ENCODE measurements at places on chromosomes 13 and 19. TPM values are rescaled to one million over a fixed set of nuclear protein-coding genes. Genes with fewer than 3 reads are reported as not detected.

Gene ZSCAN4
- not detected for total RNA-seq

Gene WDR88
- not detected for total RNA-seq

Gene KRTDAP
- total RNA-seq = not detected

Gene GJB2
- total RNA-seq = 0.35 TPM

Gene MEIS3
- total RNA-seq = 1.2 TPM

Gene IGFL2
- not detected for total RNA-seq

Gene NPAS1
- 0.61 TPM for total RNA-seq

GRCh38 chr19:49888510-49888824 is 8.2 kb downstream of the IL4I1 start:
- DNase-seq = no peak

- DNase-seq = no peak
Observed at GRCh38 chr13:113770441-113770840, 11.4 kb downstream of the TMEM255B start.

GRCh38 chr19:34217952-34218817 is 36.2 kb upstream of the GARRE1 start:
- DNase-seq = peak; percentile 19

GRCh38 chr13:50745542-50746115 is 97.9 kb downstream of the DLEU7 start:
- DNase-seq = no peak

DNA sequence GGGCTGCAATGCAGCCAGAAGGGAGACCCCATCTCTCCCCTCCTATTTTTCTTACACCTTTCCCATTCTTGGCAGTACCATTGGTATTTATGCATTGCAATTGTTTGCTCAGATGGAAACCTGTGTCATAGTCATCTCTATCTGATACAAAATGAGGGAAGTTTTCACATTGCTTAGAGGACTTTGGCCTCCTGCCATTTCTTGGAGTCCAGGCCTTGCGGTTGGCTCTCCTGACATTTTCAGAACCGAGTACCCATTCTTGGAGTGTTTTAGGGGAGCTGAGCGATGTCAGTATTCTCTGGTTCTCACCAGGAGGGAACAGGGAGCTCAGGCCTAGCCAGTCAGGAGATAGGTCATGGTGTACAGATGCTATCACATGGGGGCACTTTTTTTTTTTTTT is 1.5 kb downstream of the SIN3B start:
- DNase-seq = no peak

DNA sequence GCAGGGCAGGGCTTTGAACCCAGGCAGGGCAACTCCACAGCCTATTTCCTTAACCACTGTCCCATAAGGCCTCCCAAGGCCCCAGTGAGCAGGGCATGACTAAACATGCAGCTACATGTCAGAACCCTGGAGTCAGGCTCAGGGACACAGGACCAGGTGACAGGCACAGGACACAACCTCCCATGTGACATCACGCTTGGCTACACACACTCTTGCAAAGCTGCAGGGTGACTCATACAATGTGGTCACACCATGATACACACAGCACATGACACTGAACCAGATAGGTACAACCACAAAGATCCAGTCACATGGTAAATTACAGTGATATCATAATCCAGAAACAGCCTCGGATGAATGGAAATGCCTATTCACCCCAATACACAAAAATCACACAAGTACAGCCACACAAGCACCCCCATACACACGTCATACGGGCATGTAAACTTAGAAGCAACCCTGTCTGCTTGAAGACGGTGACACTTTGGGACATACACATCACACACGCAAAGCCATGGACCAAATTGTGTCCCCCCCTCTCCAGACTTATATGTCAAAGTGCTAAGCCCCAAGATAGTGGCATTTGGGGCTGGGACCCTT is 14.5 kb downstream of the KLK4 start:
- no peak for DNase-seq

GRCh38 chr19:32877323-32877912 is 7.9 kb upstream of the SLC7A9 start:
- no peak for DNase-seq

DNA sequence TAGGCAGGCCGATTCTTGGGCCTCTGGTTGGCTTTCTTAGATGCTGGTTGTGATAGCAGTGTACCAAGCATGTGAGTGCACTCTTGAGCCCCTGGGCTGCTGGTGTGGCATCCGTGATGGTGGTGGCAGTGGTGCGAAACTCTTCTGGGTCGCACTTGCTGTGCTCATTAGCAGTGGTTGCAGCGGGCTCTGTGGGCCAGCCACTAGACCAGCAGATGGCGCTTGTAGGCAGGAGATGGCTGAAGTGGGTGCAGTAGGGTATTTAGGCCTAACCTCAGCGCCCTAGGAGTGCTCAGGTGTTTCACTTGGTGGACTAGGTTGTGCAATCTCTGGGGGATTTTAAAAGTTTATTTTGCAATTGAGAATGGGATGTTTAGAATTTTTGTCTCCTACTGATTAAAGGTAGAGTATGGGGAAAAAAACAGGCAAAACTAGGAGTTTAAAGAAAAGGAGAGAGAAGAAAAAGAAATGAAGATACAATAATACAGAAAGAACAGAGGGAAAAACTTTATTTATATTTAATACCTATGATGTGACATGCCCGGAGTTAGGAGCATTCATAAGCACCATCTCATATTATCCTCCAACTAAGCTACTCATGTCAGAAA is 4.3 kb upstream of the ZNF17 start:
- no peak for DNase-seq

DNA sequence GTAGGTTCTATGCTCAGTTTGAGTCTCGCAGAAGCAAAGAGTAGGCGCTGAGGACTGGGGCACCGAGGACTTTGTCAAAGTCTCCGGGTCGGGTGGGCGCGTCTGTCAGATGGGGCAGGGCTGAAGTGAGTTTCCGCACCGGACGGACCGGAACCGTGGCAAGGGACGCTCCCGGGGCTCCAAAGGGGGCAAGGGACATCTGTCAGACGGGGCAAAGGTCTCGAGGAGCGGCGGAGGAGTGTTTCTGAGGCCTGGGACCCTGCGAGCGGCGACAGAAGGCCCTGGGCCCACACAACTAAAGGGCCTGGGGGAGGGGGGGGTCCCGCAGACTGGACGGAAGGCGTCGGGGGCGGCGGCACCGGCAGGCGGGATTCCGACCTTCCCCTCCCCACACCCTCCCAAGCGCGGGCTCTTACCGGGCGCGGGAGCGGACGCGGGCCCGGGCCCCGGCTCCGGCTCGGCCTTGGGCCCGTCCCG is 13.3 kb upstream of the AKAP8L start:
- no peak for DNase-seq
